ENCODE measurements at places on chromosomes 16 and 17.

DNA sequence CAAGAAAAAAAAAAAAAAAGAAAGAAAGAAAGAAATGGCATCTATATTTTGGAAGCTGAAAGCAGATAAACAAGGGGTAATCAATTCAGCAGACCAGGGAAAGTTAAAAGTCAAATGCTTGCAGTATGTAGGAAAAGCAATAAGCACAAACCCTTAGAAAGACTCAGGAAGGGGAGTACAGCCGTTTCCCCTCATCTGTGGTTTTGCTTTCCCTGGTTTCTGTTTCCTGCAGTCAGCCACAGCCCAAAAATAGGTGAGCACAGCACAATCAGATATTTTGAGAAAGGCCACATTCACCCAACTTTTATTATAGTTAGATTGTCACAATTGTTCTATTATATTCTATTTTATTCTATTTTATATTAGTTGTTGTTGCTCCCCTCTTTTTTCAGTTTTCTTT, 14.4 kb upstream of the ALOX12 start:
- DNase-seq, result no peak

GRCh38 chr16:25013751-25014499, 1.2 kb downstream of the ARHGAP17 start:
- peak; percentile 15 for DNase-seq

DNA sequence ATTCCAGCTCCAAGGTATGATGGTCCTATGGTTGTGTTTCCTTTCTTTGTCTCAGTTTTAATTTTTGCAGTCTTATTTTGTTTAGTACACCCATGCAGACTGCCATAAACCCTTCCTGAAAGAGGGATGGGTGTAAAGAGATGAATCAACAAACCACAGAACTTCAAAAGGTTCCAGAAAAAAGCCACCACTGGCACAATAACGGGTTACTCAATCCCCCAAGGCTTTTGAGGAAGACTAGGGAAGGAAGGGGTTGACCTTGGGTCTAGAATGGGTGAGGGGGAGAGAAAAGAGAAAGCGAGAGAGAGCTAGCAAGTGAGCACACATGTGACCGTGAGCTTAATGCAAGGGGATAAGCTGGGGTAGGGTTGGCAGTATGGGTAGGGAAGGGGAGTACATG, 168.1 kb downstream of the XYLT1 start:
- DNase-seq, result no peak

- DNase-seq, result no peak
Observed at GRCh38 chr16:79164388-79164995, 436.0 kb downstream of the MAF start.
